ENCODE measurements at places on chromosomes 5 and 9.

DNA sequence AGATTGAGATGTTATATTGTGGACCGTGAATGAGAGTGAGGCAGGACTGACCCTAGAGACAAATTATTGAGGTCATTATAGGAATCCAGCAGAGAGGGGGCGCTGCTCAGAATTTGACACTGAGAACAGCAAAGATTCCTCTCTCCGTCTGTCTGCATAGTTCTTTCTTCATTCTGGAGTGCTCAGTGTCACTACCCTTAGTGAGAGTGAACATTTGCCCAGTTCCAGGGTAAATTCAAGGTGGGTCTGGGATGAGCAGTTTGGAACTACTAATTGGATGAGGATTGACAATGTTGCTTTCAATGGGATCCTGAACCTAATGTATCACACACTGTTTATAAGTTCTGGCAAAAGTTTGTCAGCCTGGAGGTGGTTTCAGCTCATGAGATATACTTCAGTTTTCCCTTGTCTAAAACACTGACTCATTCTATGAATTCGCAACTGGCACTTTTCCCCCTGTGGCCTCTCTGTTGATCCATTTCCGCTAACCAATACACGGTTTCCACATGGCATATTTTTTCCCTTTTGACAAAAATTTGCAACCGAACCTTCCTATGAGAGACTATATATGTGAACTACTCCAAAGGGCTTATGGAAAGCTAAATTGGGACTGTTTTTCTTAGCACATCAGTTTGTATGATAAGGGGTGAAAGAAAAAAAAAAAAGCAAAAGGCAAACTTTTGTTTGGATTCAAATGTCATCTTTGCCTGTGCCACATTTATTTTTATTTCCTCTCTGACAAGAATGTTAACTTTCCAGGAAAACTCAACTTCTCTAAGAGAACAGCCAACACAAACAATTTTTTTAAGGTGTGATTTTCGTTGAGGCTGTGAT, 1240.7 kb upstream of the WWC1 start:
- no peak for DNase-seq

- no peak for DNase-seq
Observed at GRCh38 chr5:116451905-116452450, 122.6 kb downstream of the SEMA6A start.

DNA sequence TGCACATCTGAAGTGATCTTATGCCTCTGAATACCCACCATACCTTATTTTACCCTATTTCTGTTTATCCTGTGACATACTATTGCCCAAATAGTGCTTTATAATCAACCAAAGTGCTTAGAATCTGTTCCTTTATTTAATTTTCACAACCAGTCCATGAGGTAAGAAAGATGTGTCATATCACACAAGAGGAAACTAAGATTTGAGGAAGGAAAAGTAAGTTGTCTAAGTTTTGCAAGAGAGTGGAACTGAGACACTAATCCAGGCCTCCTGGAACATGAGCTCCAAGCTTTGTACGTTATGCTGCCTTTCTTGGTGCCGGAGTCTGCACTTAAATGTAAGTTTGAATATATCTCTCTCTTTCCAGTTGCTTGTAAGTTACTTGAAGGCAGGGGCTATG, 17.2 kb downstream of the KDM3B start:
- no peak for DNase-seq

- no peak for DNase-seq
Observed at GRCh38 chr5:159002171-159002570, 97.5 kb downstream of the EBF1 start.

GRCh38 chr9:76887003-76887821, 18.7 kb downstream of the PRUNE2 start:
- no peak for DNase-seq

DNA sequence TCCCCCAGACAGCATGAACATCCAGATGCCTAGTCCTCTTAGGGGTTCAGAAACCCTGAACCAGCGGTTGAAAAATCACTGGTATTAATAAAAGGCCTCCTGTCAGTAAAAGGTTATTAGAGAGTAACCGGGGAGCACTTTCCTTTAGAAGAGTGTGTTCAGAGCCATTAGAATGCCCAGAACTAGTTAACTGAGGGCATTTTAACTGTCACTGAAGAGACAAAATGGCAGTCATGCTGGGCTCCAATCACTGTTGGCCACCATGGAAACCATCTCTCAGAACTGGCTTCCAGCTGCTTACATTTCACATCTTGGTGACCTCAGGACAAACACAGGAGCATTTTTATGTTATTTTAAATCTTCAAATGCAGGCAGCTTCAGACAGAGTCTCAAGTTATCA, 36.2 kb upstream of the GDA start:
- DNase-seq: no peak

DNA sequence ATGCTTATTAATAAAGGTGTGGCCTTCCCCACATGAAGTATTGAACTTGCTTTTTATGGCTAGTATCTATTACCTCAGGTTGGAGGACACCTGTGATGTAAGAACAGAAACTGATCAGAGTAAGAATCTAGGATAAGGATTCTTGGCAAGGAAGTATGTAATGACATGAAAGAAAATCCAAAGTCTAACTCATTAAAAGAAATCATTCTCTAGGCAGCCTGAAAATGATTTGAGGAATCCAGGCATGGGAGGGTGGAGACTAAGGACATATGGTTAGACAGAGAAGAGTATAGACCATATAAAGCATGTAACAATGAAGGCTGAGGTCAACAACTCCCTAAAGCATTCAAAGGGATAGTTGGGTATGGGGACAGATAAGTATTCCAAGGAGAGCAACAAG, 32.9 kb downstream of the PFDN1 start:
- DNase-seq: no peak

DNA sequence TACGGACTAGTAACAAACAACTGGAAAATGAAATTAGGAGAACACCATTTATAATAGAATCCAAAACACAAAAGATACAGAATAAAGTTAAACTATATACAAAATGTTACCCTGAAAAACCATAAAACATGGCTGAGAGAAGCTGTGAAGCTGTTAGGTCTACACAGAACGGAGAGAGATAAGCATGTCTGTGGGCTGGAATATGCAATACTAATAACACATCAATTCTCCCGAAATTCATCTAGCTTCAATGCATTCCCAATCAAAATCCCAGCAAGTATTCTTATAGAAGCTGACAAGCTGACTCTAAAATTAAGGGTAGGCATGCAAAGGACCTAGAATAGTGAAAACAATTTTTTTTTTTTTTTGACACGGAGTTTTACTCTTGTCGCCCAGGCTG, 32.5 kb downstream of the CAMSAP1 start:
- no peak for DNase-seq

DNA sequence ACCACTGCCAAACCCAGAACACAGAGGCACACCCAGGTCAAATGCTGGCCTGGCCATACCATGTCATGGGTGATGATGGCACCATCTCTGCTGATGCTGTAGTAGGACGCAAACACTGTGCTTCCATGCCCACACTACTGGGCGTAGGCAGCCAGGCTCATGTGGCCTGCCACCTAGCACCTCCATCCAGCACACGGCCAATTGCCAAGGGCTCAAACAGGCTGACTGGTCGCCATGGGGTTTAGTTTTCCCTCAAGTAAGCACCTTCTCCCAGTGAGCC, 39.4 kb downstream of the BICD2 start:
- DNase-seq: no peak

DNA sequence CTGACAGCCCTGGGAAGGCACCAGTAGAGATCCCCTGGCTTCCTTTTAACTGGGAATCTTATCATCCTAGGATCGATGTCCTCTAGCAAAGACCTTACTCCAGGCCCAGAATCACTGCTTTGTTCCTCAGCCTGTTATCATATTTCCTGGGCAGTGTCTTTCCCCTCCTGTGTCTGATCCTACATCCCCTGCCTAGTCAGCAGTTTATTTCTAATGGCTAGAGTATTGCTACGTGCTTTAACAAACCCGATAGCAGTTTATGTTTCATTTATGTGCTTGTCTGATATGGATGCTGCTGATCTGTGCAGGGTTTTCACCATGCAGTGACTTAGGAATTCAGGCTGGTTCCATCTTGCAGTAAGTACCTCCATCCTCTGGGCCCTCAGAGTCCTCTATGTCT, 20.9 kb upstream of the BARX1 start:
- no peak for DNase-seq

DNA sequence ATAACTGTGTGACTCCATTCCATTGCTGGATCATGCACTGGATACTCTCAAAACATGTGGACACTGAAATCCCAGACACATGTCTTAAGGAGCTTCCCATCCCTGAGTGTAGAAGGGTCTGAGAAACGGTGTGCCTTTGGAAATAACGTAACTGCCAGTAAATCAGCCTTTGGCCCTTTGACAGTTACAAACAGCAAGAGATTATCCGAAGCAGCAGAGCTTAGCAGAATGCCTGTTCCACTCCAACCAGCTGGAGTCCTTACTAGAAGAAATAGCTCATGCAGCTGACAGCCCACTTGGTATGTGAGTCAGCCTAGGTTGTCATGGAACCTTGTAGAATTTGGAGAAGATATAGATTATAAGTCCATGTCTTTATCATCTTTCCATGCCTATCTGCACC, 7.0 kb downstream of the TMEM252 start:
- no peak for DNase-seq

- DNase-seq: no peak
Observed at GRCh38 chr5:158473016-158473635, 614.2 kb upstream of the CLINT1 start.

DNA sequence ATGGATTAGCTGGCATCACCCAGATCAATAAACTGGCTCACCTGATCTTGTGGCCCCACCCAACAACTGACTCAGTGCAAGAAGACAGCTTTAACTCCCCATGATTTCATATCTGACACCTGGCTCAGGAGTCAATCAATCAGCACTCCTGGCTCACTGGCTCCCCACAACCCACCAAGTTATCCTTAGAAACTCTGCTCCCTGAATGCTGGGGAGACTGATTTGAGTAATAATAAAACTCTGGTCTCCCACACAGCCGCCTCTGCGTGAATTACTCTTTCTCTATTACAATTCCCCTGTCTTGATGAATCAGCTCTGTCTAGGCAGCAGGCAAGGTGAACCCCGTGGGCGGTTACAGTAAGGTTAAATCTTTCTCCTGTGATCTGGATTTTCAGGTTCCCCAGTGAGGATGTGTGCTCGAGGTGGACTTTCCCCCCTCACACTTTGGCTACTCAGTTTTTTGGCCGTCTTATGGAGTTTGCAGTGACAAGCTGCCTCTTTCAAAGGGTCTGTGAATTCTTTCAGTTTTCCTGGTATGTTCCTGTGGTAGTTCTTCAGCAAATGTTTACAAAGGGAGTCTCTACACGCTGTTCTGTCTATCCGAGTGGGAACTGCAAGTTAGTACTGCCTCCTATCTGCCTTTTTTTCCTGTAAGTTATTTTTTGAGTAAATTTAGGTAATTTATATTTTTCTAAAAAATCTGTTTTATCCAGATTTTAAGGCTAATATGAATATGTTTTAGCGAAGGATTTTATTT, 500.2 kb upstream of the NUDT12 start:
- DNase-seq: no peak

GRCh38 chr5:154356020-154356655, 89.7 kb upstream of the SAP30L start:
- DNase-seq: no peak

DNA sequence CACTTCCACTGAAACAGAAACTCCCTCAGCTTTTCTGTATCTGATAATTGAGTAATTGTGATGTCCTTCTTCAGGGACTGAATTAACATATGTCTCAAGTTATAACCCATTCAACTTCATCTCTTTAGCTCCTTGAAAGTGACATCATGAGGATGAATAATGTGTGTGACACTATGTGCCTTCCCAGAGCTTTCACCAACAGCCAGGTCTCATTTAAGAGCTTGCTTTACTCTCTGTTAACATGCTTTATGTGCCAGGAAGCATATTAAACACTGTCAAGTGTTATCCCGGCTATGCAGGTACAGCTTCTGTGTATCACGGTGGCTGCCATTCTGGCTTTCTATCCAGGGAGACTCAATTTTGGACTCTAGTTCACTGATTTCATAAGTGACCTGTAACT, 799.9 kb downstream of the CDH12 start:
- no peak for DNase-seq

GRCh38 chr9:115126404-115126803, 8.4 kb upstream of the TNC start:
- no peak for DNase-seq

- no peak for DNase-seq
Observed at GRCh38 chr9:16312116-16312515, 558.4 kb downstream of the BNC2 start.

GRCh38 chr5:177445052-177445916, 1.3 kb upstream of the PRR7 start:
- DNase-seq: no peak

DNA sequence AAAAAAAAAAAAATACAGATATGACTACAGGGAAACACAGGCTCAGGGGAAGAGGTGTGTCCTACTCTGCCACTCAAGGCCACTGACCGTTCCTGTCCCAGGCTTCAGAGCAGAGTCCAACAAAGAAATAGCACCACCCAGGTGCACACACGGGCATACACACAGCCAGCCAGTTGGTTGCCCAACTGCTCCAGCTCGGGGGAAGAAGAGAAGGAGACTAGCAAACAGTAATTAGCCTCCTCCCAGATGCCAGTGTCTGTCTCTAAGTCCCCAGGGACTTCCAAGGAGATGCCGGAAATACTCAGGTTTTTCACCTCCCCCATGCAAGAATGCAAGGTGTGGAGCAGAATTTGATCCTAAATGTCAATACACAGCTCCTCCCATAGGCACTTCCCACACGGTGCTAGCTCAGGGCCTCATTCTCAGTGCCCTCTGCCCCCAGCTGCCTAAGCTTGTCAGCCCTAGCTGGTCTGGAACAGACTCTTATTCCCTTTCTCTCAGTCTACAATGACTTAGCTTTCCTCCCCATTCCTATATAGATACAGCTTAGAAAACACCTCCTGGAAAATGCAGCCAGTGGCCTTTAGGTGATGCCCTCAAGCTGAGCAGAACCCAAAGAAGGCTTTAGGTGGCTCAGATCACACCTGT, 1.7 kb downstream of the MYORG start:
- DNase-seq: no peak

DNA sequence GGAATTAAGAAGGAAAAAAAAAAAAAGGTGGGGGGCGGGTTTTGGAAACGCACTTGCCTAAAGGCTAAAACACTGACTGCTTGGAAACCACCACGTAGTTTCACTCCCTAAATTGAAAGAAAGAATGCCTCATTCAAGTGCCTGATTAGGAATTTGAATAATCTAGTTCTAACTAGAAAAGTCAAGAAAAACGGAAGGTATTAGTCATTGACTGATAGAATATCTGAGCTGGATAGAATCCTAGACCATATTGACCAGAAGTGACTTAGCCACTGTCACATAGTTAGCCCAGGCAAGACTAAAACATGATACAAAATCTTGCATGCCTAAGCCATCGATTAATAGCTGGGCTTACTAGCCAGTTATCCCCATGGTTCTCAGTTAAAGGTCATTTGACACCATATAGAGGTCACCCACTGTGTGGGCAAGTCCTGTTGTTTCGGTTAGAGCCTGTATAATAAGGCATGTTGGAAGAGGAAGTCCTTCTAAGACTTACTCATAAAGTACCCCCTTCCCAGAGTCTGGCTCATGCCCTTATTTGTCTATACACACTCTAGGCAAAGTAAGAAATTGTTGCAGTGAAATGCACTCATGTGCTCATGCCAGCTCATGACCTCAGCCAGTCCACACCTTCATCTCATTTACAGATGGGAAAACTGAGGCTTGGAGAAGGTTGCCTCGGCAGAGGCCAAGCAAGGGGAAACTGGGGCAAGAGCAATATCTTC, 40.2 kb downstream of the SH3RF2 start:
- no peak for DNase-seq

GRCh38 chr5:96431376-96432187, 1.5 kb downstream of the PCSK1 start:
- no peak for DNase-seq

- no peak for DNase-seq
Observed at GRCh38 chr5:173155912-173156311, 11.6 kb downstream of the BNIP1 start.

Data from stimulated activated CD4-positive, alpha-beta T cell treated with anti-CD3 and anti-CD28 coated beads, TNF-alpha, amount 100 ng/mL, for 1 hour (primary cell).